Right ventricle myocardium inferior (tissue), 1 donor: ENCODE measurements at places on chromosomes 1 and 21. TPM values are rescaled to one million over a fixed set of nuclear protein-coding genes. Genes with fewer than 3 reads are reported as not detected.

DNA sequence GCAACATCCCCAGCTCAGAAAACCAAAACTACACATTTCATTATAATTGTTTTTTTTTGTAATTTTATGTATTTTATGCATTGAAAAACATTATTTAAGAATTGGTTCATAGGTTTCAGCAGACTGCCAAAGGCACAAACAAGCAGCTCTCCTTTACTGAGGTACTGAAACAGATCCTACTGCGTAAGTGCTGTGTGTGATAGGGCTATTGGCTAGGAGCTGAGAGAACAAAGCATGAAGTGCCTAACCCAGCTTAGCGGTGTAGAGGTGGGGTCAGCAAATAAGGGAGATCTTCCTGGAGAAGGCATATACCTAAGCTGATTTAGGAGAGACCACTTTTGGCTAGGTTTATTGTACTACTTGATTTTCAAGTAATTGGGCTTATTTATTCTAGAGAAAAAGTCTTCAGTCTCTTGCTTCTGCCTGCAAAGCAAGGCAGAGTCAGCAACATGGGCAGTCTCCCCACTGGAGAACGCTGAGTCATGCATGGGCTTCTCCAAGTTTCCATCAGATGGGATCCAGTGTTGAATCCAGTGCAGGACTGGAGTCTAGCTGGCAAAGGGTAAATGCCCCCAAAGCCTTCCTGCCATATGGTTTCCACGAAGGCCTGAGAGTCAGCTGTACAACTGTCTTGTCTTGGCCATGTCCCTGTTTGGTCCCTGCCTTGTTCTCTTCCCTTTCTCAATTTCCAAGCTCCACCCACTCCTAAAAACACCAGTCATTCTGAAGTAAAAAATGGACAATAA, 18.0 kb upstream of the YTHDF2 start:
- DNase-seq, result no peak

The DYNLT5 gene
- total RNA-seq, result 1.6 TPM

DNA sequence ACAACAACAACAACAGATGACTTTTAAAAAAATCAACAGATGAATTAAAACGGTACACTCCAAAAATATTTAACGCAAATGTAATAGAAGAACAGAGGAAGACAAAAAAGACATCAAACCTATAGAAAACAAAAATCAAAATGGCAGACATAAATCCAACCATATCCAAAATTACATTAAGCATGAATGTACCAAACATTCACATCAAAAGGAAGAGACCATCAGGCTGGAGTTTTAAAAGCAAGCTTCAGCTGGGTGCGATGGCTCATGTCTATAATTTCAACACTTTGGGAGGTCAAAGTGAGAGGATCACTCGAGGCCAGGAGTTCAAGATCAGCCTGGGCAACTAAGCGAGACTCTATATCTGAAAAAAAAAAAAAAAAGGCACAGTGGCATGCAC, 116.2 kb downstream of the SMYD3 start:
- DNase-seq, result no peak

The CFHR2 gene
- not detected for total RNA-seq

The FMO2 gene
- total RNA-seq, result 59.4 TPM

DNA sequence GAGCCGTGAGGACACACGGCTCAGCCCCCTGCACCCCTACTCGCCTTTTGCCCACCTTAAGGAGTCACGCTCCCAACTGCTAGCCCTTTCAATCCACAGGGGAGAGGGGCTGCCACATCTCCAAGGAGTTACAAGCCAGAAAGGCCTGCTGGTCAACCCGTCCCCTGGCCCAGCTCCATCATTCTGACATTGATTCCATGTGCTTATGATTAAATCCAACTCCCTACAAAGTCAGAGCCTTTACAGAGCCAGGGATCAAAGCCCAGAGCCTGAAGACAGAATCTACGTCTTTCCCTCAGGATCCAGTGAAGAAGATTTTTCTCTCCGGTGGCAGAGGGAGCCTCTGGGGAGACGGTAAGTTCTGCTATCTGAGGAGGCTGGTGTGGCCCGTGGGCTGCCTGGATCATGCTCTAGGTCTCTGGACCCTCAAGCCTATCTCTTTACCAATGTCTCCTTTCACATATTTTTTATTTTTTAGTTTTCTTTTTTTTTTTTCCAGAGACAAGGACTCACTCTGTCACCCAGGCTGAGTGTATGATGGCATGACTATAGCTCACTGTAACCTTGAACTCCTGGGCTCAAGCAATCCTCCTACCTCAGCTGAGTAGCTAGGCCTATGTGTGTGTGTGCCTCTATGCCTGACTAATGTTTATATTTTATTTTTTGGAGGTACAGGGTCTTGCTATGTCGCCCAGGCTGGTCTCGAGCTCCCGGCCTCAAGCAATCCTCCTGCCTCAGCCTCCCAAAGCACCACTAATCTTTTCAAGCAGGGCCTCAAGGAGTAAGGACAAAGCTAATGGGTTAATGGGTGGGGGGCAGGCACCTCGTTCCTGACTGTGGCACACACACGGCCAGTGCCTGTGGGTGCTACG, 61.3 kb downstream of the SLC66A1 start:
- no peak for DNase-seq

DNA sequence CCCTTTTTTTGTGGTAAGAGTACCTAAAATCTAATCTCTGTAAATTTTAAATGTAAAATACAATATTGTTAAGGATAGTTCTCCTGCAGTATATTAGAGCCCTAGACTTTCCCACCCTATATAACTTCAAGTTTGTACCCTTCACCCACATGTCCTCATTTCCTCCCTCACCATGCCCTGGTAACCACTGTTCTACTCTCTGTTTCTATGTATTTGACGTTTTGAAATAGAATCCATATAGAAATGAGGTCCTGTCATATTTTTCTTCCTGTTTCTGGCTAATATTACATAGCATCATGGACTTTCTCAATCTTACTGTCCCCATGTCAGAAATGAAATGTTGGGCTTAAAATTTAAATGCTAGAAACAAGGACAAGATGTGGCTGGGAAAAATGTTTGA, 24.8 kb downstream of the GBP7 start:
- no peak for DNase-seq

DNA sequence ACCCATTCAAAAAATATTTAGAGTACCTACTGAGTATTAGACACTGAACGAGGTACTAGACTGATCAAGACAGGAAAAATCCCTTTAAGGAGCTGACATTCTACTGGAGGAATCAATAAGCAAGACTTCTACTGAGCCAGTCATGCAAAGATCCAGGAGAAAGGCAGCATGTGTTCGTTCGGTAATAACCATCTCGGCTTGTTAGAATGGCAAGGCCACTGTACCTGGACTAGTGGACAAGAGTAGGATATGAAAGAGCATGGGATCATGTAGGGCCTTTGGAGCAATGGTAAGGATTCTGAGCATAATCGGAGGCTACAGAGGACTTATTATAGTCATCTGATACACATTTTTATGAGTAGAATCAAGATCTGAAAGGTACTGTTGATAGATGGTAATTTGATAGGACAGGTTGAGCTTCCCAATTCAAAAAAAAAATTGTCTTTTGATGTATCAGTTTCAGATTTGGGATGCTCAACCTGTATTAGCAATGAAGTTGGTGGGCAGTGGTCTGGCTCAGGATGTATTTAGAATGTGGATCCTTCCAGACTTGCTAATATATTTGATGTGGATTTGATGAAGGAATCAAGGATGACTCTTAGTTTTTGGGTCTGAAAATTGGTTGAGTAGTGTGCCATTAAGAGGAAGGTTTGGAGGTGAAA, 2.3 kb downstream of the COX20 start:
- no peak for DNase-seq

GRCh38 chr1:178752891-178753290, 27.8 kb downstream of the RALGPS2 start:
- DNase-seq, result no peak

GRCh38 chr1:58934706-58935105, 150.9 kb upstream of the JUN start:
- DNase-seq, result no peak

The TIE1 gene
- total RNA-seq, result 22.2 TPM

GRCh38 chr1:155816351-155816750, 40.7 kb downstream of the GON4L start:
- DNase-seq, result no peak

- DNase-seq, result no peak
Measured at GRCh38 chr1:11342621-11343032, 69.6 kb downstream of the UBIAD1 start.

- DNase-seq, result no peak
Measured at GRCh38 chr1:100456880-100457279, 81.1 kb upstream of the GPR88 start.

DNA sequence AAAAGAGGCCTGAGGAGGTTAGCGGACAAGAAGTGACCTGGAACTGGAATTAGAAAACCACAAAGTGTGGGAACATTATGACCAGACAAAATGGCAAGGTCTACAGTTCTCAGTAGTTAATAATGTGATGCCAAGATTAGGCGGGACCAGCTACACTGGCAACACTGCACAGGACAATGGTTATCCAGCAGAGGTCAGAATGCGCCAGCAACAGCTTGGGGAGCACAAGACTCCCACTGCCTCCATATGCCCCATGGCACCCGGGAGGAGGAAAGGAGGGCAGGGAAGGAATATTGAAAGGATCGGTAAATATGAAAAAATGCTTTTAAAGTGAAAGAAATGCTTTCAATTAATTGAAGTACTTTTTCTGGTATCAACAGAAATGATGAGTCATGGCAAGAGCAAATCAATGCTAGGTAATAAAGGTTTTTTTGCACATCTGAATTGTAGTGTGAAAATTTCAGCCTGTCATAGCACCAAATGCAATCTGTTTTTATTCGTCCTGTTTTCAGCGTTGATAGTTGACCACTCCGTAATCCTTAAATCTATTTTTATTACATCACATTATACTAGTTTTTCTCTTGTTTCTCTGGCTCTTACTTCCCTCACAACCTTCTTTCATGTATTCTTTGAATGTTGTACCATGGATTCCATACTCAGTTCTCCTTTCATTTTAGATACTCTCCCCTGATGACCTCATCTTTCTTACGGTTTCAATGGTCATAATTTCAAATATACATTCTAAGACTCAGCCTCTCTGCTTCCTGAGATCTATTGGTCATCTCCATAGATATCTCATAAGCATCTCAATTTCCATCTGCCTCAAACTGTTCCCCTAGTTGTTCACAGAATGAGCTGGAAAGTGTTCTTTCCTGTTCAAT, 30.7 kb downstream of the VCAM1 start:
- DNase-seq, result no peak

- no peak for DNase-seq
Measured at GRCh38 chr21:45592626-45593134, 50.4 kb upstream of the SLC19A1 start.

DNA sequence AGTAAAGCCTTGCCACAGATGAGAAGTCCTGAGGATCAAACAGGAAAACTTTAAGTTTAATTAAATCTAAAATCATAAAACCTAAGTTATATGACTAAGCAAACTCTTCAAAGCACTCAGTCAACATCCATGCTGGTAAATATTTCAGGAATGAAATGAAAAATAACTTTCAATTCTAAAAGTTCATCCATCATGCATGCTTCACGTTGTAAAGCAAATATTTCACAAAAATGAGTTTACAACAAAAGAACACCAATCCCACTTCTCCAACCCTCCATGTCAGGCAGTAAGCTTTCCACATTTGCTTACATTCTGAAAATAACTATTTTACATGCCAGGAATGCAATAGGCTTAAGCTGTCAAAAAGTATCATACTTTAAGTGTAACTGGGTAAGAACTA, 16.8 kb downstream of the APP start:
- DNase-seq, result no peak

The SLC1A7 gene
- not detected for total RNA-seq

The PGLYRP3 gene
- total RNA-seq, result not detected

The CHD5 gene
- total RNA-seq, result 0.05 TPM

DNA sequence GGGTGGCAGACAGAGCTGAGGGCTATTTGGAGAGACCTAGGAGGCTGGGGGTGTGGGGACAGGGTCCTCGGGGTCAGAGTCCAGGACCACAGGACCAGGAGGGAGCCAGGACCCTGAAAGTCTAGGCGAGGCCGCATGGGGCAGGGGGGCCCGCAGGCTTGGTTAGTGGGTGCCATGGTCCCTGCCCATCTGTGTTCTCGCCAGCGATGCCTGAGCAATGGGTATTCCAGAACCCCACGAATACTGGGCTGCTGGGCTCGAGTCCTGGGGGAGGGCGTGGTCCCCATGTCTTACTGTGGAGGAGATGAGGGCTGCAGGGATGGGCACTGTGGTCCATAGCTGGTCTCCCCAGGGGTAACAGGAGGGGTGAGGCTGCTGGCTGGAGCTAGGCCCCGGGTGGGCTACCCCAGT, 2.0 kb downstream of the KRTAP10-6 start:
- no peak for DNase-seq

DNA sequence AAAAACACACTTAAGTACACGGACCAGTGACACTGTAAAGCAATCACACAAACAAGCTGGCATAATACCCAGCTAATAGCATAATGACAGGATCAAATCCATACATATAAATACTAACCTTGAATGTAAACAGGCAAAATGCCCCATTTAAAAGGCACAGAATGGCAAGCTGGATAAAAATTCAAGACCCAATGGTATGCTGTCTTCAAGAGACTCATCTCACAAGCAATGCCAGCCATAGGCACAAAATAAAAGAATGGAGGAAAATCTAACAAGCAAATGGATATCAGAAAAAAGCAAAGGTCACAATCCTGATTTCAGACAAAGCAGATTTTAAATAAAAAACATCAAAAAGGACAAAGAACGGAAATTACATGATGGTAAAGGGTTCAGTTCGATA, 79.1 kb upstream of the PTGFR start:
- no peak for DNase-seq

The HMGCS2 gene
- 161 TPM for total RNA-seq

The KRTAP19-3 gene
- total RNA-seq, result not detected

GRCh38 chr1:6392809-6393399, 663 bp downstream of the ACOT7 start:
- DNase-seq, result no peak

The EFNA1 gene
- total RNA-seq, result 43.9 TPM

GRCh38 chr1:30677471-30677870, 45.9 kb downstream of the MATN1 start:
- no peak for DNase-seq

The PAX7 gene
- not detected for total RNA-seq

The CCDC27 gene
- total RNA-seq, result not detected

- DNase-seq, result no peak
Measured at GRCh38 chr21:46675595-46676280, 40.3 kb downstream of the PRMT2 start.

GRCh38 chr21:16441789-16442188, 712.0 kb downstream of the USP25 start:
- no peak for DNase-seq

GRCh38 chr1:205043866-205044265, 854 bp downstream of the CNTN2 start:
- no peak for DNase-seq

GRCh38 chr1:185157599-185158412, 839 bp downstream of the SWT1 start:
- no peak for DNase-seq

DNA sequence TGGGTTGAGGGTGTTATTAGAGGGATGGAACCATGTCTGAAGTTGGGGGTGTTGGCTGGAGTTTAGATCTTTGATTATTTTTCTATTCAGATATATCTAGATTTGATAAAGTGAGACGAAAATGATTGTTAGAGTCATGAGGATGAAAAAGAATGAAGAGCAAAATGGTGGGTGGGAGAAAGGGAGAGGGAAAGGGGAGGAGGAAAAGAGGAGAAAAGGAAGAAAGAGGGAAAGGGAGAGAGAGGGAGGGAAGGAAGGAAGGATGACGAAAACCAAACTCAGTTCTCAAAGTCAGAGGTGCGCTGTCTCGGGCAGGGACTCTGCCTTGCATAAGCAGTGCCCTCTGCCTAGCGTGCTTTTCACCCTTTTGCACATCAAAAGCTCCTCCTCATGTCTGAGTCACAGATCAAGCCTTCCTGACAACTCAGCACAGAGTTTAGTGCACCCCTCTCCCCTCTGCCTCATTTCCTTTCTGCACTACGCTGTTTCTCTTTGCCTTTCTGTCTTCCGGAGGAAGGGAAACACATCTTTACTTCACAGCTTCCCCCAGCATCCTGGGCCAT, 225.8 kb upstream of the PROX1 start:
- no peak for DNase-seq

The MXRA8 gene
- 21.8 TPM for total RNA-seq
